ENCODE measurements at places on chromosomes 2 and 18.

- no peaks in the 10 kb centered on the region for H3K4me1 ChIP-seq
- no peak for DNase-seq
- H3K27me3 ChIP-seq: peaks cover 1% of the 10 kb centered on the region
- no peak overlapping the region for H3K4me3 ChIP-seq
- no peaks in the 10 kb centered on the region for H3K36me3 ChIP-seq
Measured at GRCh38 chr2:175567435-175568061, 386.0 kb upstream of the ATP5MC3 start.

GRCh38 chr18:9137168-9138066, 836 bp downstream of the ANKRD12 start:
- H3K36me3 ChIP-seq: peaks cover 51% of the 10 kb centered on the region
- H3K27ac ChIP-seq: peak overlapping the region; percentile 95

DNA sequence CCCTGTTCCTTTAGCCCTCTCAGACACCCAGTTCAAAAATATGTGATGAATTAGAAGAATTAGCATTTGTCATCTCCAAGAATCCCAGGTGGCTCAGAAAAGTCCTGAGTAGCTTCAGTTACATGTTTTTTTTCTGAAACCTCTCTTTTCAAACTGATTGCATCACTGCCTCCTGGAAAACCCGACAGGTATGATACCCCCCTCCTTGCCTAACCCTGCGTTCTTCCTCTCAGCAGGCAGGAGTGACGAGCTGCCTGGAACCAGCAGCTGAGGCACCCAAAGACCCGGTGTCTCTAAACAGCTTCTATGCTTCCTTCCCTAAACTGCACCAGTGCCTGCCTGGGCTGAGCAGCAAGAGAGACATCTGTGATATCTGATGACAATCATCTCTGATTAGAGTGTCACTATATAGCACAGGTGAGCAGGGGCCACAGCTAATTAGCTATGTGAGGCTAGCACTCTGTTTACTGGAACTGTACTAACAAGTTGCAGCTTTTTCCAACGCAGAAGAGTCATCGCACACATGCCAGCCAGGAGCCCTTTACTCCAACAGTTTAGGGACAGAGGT, 376.4 kb upstream of the ATP5MC3 start:
- H3K27ac ChIP-seq: no peak overlapping the region
- no peaks in the 10 kb centered on the region for H3K4me1 ChIP-seq
- no peaks in the 10 kb centered on the region for H3K36me3 ChIP-seq
- DNase-seq: no peak
- H3K27me3 ChIP-seq: peaks cover 19% of the 10 kb centered on the region
- H3K4me3 ChIP-seq: no peak overlapping the region

DNA sequence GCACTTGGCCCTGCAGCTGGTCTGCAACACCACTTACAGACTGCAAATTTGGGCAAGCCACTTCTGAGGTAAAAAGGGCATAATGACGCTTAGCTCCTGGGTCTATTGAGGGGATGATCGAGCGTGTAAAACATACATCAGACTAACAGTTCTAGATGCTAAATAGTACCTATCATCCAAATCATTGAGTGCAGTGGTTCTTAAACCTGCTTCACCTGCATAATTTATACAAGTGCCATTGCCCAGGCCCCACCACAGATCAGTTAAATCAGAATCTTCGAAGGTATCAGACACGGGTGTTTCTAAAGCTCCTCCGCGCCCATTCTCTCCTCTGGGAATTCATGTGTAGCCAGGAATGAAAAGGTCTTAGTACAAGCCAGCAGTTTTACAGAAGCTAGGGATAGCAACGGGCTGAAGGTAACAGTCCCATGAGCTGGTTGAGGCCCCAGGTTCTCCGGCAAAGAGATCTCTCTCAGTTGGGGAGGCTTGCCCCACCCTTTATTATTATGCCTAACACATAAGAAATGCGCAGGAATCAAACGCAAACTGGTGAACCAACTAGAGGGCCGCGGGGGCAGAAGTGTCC, 737 bp upstream of the RNF181 start:
- H3K4me3 ChIP-seq: peak overlapping the region; percentile 88
- DNase-seq: no peak
- peak overlapping the region; percentile 98 for H3K27ac ChIP-seq
- peaks cover 11% of the 10 kb centered on the region for H3K36me3 ChIP-seq
- H3K27me3 ChIP-seq: no peaks in the 10 kb centered on the region

GRCh38 chr18:12470382-12471075, 62.8 kb downstream of the PRELID3A start:
- no peaks in the 10 kb centered on the region for H3K36me3 ChIP-seq
- H3K4me1 ChIP-seq: no peaks in the 10 kb centered on the region
- no peaks in the 10 kb centered on the region for H3K27me3 ChIP-seq
- no peak for DNase-seq
- no peak overlapping the region for H3K4me3 ChIP-seq
- H3K27ac ChIP-seq: no peak overlapping the region

- peaks cover 3% of the 10 kb centered on the region for H3K27me3 ChIP-seq
- H3K36me3 ChIP-seq: no peaks in the 10 kb centered on the region
- no peaks in the 10 kb centered on the region for H3K4me1 ChIP-seq
Measured at GRCh38 chr18:58201733-58202730, 158.0 kb downstream of the NEDD4L start.

DNA sequence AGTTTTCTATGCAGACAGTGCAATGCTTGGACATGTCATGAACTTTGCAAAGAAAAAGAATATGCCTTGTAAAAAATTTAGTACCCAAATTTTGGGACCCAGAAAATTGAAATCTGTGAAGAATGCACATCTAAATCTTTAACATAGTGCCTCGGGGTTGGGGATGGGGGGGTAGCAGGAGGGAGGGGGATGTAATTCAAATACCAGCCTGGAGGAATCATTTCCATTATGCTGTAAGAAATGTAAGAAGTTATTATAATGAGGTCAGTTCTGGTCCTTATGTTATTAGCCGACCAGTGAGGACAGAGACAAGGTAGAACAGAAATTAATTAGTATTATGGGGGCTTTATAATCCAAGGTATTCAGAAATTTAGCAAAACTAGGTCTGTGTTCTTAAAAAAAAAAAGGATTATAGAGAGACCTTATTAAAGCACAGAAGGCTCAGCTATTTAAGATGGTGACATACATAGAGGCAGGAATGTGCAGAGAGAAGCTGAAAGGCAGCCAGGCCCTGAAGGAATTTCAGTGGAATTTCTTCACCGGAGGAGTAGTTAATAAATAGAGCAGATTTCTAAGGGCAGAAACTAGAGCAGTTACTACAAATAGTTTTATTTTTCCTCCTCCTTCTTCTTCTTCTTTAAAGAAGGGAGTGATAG, 89.0 kb upstream of the RBMS1 start:
- H3K27me3 ChIP-seq: no peaks in the 10 kb centered on the region
- no peaks in the 10 kb centered on the region for H3K36me3 ChIP-seq
- H3K4me3 ChIP-seq: no peak overlapping the region
- no peaks in the 10 kb centered on the region for H3K4me1 ChIP-seq
- H3K27ac ChIP-seq: no peak overlapping the region

GRCh38 chr18:8966821-8967220, 135.7 kb upstream of the NDUFV2 start:
- peaks cover 4% of the 10 kb centered on the region for H3K27me3 ChIP-seq
- H3K36me3 ChIP-seq: no peaks in the 10 kb centered on the region
- no peak for DNase-seq
- no peak overlapping the region for H3K27ac ChIP-seq

GRCh38 chr2:19809206-19809605, 92.6 kb downstream of the TTC32 start:
- no peak overlapping the region for H3K4me3 ChIP-seq
- DNase-seq: no peak
- no peaks in the 10 kb centered on the region for H3K27me3 ChIP-seq

DNA sequence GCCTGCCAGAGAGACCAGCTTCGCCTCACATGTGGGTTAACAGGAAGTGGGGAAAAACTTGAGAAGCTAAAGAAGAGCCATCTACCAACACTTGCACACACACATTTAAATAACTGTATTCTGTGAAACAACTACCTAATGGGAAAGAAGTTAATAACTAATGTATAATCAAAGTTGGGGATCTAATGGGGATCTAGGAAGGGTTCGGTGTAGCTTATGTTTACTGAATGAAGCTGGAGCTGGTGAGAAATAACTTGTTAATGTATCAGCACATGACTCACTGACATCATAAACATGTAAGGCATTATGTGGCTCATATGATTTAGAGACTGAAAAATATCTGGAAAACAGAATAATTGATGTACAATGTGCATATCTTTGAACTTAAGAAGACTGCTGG, 421.3 kb upstream of the NXPH2 start:
- DNase-seq: no peak
- no peaks in the 10 kb centered on the region for H3K27me3 ChIP-seq
- H3K27ac ChIP-seq: no peak overlapping the region
- no peaks in the 10 kb centered on the region for H3K36me3 ChIP-seq
- H3K4me3 ChIP-seq: no peak overlapping the region

DNA sequence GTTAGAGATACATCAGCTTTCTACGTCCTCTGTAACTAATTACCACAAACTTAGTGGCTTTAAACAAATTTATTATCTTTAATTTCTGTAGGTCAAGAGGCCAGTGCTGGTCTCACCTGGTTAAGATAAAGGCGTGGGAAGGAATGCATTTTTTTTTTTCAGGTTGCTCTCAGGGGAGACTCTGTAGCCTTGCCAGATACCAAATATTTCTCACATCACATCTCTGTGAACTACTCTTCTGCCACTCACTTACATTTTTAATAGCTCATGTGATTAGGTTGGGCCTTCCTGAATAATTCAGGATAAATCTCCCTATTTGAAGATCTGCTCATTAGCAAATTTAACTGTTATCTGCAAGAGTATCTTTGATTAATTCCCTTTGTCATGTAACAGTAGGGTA, 214.6 kb downstream of the CBLN2 start:
- DNase-seq: no peak
- H3K36me3 ChIP-seq: no peaks in the 10 kb centered on the region
- H3K27ac ChIP-seq: no peak overlapping the region

- H3K27me3 ChIP-seq: no peaks in the 10 kb centered on the region
- no peak overlapping the region for H3K4me3 ChIP-seq
- no peak for DNase-seq
- H3K36me3 ChIP-seq: peaks cover 19% of the 10 kb centered on the region
Measured at GRCh38 chr2:113724010-113724409, 32.4 kb downstream of the SLC35F5 start.

DNA sequence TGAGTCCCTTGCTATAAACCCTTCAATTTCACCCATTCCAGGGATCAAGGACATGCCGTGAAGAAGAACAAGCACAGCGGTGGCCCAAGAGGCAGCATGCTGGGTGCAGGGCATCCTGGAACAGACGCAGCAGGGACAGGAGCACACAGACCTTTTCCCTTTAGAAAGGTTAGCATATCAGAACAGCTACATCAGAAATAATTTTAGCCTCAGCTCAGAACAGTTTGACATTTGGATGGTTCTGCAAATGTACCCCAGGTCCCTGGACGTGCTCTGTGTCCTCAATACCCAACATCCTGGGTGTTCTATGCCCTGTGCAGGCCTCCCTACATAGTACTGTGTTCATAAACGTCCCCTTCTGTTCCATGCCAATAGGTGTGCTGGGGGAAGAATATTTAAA, 80.4 kb downstream of the MYOM1 start:
- H3K36me3 ChIP-seq: peaks cover 3% of the 10 kb centered on the region
- no peaks in the 10 kb centered on the region for H3K4me1 ChIP-seq
- no peak overlapping the region for H3K4me3 ChIP-seq
- no peaks in the 10 kb centered on the region for H3K27me3 ChIP-seq
- no peak overlapping the region for H3K27ac ChIP-seq

DNA sequence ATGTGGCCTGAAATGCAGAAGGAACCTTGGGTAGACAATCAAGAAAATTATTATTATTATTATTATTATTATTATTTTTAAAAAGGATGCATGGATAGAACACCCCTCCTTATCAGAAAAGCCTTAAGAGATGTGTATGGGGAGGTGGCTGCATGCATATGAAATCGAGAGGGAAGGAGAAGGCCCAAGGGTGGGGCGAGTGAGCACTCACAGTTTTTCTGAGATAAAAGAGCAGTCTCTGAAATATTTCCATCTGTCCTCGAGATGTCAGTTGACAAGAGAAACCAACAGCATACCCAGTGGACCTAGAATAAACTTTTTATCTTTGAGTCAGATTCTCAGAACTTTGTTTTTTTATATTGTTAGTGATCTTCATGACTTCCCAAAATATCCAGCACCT, 282.9 kb downstream of the GPD2 start:
- peaks cover 9% of the 10 kb centered on the region for H3K27me3 ChIP-seq
- H3K27ac ChIP-seq: no peak overlapping the region
- H3K4me3 ChIP-seq: no peak overlapping the region
- no peaks in the 10 kb centered on the region for H3K4me1 ChIP-seq
- no peaks in the 10 kb centered on the region for H3K36me3 ChIP-seq

DNA sequence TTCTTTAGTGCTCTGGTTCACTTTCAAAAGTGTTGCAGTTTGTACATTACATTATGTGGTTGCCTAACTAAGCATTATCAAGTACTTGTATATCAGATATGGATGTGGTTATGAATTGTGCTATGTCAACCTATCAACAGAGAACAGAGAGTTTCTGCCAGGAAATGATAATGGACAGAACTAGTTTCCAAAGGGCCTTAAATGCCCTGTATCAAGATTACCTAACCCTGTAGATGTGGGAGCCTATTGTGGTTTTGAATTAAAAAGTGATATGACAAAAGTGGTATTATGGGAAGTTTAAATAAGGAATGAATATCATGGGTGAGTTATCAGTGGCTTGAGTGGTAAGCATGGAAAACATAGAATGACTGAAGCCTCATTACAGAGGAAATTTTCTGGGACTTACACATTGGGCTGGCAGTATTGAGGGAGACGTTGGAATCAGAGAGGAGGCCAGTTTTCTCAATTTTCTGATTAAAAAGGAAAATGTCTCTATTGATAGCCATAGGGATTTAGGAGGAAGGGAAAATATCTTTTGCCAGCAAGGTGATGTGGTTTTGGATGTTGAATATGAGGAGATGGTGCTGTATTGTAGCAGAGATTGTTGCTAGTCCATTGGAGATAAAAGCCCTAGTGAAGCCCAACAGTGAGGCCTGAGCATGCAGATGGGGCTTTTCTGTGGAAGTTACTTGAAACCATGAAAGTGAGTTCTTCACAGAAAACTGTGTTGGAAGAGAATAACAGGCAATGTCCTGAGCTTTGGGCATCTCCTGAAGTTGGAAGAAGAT, 140.7 kb downstream of the TTC27 start:
- no peak overlapping the region for H3K27ac ChIP-seq
- no peaks in the 10 kb centered on the region for H3K27me3 ChIP-seq
- H3K4me1 ChIP-seq: peaks cover 6% of the 10 kb centered on the region
- H3K36me3 ChIP-seq: peaks cover 8% of the 10 kb centered on the region

DNA sequence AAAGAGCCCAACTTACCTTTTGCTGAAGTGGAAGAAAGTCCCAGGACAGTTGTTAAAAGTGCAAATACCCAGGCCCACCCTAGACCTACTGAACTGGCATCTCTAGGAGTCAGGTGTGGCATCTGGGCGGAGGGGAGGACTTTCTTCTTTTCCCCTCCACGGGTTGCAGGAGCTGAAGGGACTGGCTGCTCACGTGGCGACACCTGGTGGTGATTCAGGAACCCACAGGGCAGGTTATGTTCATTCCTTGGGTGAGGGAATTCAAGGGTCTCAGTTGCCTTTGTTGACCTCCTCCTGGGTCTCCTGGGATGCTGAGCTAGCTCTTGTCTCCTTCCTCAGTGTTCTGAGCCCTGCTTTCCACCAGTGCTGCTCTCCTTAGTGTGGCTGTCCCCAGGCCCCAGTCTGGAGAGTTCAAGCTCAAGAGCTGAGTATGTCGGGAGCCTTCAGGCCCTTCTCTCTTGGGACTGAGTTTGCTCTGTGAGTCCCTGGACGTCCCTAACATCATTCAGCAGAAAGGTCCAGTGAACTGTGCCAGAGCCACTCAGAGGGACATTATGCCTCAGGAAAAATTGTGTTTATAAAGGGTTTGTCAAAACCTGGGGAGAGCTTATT, 56.9 kb downstream of the DYSF start:
- H3K36me3 ChIP-seq: no peaks in the 10 kb centered on the region
- H3K27ac ChIP-seq: no peak overlapping the region
- no peak overlapping the region for H3K4me3 ChIP-seq
- no peaks in the 10 kb centered on the region for H3K4me1 ChIP-seq
